ENCODE measurements at places on chromosomes 16 and 17.

DNA sequence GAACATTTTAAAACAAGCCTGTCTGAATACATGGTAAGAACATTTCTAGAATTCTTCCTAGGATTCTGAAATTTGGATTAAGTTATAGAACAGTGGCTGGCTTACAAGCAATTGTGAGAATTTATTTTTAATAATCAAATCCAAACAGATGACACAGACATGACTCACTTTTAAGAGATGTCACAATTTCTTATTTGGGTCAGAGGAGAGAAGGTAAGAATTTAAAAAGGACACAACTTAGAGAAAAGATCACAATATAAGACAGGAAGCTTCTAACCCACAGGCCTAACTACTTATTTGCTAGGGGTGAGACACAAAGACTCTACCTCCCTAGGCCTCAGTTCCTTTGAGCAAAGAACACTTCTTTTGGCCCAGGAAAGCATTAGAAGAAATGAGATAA, 32.7 kb downstream of the ZZEF1 start:
- peak; percentile 66 for DNase-seq

DNA sequence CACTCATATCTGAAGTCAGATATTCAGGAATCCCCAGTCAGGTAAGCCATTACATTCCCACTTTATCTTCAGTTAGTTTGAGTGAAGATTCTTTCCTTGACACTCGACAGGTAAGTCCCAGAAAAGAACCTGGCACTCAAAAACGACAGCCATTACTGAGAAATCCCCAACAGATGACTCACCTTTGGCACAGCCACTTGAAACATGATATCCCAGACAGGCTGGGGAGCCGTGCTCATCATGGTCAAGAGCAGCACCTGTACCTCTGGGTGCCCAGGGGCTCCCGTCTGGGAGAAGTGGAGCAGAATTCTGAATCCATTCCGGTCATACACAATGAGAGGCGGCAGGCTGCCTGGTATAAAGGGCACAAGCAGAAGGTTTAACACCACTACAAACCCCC, 16.8 kb upstream of the COG7 start:
- DNase-seq, result no peak

DNA sequence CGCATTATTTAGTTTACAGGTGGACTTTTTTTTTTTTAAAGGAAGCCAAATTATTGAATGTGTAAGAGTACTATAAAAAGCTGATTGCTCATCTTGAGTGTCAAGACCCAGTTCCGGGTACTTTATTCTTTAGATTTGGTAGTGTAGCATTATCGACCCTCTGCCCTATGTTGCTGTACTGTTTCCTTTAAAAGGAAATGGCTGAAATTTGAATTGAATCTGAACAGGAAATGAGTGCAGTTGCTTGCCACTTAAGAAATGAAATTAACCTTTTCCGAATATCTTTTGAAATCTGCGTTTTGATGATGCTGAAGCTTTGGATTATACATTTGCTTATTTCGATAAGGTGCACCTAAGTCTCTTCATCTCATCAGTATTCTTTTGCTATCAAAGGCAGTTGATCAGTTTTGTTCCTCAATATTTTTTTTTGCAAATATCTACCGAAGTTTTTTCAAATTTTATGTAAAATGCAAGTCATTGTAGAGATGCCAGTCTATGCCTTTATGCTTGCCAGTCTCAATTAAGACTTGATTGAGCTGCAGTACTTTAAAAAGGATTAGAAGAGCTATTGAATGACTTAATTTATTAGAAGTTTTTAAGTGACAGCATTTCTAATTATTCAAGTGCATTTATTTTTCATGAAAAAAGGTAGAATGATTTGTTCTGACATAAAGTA, 1.8 kb downstream of the GGNBP2 start:
- DNase-seq, result no peak

GRCh38 chr16:66853261-66854139, 9.3 kb downstream of the CA7 start:
- no peak for DNase-seq

GRCh38 chr17:79007504-79008381, 1.8 kb downstream of the CANT1 start:
- no peak for DNase-seq

DNA sequence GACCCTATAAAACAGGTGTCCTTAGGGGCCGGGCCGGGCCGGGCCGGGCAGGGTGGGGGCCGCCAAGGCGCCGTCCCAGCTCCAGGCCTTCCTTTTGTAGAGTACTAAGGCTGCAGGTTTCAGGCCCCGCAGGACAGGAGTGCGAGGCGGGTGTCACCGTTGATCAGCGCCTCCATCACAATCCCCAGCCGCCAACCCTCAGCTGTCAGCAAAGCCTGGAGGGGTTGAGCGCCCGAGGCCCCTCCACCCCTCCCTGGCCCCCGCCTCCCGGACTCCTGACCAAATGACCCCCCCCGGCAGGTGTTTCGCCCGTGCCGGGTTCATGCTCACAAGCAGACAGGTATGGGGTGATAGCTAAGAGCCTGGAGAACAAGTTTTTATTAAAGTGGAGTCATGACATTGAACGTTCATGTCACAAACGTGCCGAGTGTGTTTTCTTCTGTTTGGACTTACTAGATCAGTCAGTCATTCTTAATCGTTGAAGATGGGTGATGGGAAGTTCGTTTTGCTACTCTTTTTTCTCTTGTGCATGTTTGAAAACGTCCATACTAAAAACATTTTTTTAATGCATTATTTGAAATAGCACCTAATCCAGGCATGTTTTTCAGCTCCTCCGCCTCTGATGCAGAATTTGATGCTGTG, 534 bp downstream of the ARL2BP start:
- peak; percentile 12 for DNase-seq

GRCh38 chr16:11250091-11250785, 5.8 kb downstream of the SOCS1 start:
- no peak for DNase-seq

GRCh38 chr17:4580291-4580690, 4.0 kb upstream of the SMTNL2 start:
- no peak for DNase-seq

DNA sequence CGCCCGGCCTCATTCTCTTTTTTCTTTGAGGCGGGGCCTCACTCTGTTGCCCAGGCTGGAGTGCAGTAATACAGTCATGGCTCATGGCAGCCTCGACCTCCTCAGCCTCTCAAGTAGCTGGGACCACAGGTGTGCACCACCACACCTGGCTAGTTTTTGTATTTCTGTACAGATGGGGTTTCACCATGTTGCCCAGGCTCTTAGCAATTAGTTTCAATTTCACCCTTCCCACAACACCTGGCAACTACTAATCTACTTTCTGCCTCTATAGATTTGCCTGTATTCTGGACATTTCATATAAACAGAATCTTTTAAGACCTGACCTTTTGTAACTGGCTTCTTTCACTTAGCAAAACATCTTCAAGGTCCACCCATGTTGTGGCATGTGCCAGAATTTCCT, 8.0 kb upstream of the NT5M start:
- no peak for DNase-seq

GRCh38 chr16:57685633-57686032, 9.0 kb upstream of the DRC7 start:
- DNase-seq, result no peak

- no peak for DNase-seq
Measured at GRCh38 chr16:68216240-68216639, 19.7 kb downstream of the ESRP2 start.

GRCh38 chr17:66098040-66098439, 93.9 kb downstream of the CEP112 start:
- peak; percentile 2 for DNase-seq

DNA sequence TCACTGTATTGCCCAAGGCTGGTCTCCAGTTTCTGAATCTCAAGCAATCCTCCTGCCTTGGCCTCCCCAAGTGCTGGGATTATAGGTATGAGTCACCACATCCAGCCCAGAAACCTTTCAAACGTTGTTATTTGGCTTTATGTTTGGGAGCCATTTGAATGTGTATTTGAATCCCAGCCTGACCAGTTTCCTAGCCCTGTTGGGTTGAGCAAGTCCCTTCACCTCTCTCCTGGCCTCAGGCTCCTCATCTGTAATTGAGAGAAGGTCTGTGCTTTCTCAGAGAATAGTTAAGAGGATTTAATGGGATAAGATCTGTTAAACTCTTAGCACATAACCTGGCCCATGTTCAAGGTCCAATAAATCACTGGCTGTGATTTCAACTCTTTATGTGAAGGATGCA, 385.8 kb upstream of the RBFOX1 start:
- DNase-seq, result no peak

GRCh38 chr17:68195667-68196393, 52.0 kb upstream of the AMZ2 start:
- no peak for DNase-seq

Data from AG10803 (cell line).